Temporal lobe (tissue), 4 donors: ENCODE measurements at places on chromosomes 5 and 9. TPM values are rescaled to one million over a fixed set of nuclear protein-coding genes. Genes with fewer than 3 reads are reported as not detected.

PRLR gene
- total RNA-seq, result 1.5 TPM

SURF4 gene
- 54.1 TPM for total RNA-seq

PPP3R2 gene
- total RNA-seq, result under 0.01 TPM

FOXD4 gene
- 0.74 TPM for total RNA-seq

CDKN2B gene
- 0.25 TPM for total RNA-seq

PPP2R2B gene
- 91.0 TPM for total RNA-seq
